SW480 (cell line): ENCODE measurements at places on chromosomes 7 and 10.

DNA sequence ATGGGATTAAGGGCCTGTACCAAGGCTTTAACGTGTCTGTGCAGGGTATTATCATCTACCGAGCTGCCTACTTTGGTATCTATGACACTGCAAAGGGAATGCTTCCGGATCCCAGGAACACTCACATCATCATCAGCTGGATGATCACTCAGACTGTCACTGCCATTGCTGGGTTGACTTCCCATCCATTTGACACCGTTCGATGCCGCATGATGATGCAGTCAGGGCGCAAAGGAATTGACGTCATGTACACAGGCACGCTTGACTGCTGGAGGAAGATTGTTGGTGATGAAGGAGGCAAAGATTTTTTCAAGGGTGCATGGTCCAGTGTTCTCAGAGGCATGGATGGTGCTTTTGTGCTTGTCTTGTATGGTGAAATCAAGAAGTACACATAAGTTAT, 18.2 kb downstream of the LSM5 start:
- DNase-seq, result no peak

- DNase-seq, result no peak
These were observed 7.8 kb upstream of the LRRC27 start for GRCh38 chr10:132324186-132324585.

GRCh38 chr10:71388171-71388570, 8.5 kb upstream of the CDH23 start:
- DNase-seq, result no peak

DNA sequence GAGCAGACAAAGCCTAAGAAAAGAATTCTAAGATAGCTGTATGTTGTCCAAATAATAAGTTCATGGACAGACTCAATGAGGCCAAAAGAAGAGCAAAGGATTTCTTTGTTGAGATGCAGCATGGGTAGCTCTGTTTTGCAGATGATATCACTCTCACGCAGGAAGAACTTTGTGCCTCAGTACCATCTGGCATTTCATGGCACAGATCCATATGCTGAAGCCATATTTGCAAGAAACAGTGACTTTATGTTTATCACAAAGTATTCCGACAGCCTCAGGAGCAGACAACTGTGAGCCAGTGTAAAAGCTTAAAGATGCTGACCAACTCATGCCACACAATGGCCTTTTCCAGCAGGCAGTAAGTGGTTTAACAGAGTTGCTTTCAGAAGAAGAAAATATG, 45.5 kb upstream of the RNF148 start:
- no peak for DNase-seq

- DNase-seq, result peak; percentile 60
These were observed 31.0 kb downstream of the MKI67 start for GRCh38 chr10:128095027-128095752.

GRCh38 chr7:24936121-24936824, 43.7 kb downstream of the OSBPL3 start:
- DNase-seq, result no peak

DNA sequence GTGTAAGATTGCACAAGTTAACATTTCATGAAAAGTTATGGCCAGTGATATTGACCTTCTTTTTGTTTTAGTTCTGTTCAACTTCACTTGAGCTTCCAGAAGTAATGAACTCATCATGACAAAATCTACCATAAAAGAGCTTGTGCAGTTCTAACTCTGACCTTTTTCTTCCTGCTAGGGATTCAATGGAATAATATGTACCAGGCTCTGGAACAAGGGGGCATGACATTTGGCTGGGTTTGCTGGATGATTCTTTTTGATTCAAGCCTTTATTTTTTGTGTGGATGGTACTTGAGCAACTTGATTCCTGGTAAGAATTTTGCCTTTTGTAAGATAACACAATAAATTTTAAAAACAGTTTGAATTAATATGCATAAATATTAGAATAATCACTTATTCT, 205.0 kb downstream of the ABCA13 start:
- no peak for DNase-seq

DNA sequence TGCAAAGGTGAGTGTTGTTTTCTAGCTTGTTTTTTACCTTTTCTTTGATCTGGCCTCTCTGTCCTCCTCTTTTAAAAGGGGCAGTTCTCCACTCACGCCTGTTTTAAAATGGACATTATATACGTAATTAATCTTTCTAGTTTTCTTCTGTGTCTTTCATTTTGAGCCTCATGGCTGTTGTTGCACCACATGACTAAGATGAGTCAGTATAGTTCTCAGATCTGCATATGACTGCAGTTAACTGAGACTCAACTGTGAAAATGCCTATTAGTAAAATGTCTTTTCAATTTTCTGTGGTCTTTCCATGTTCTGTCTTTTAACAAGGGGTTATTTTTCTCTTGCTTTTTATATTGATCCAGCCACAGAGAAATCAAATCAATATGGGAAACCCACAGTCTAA, 296.1 kb downstream of the CDK14 start:
- DNase-seq, result no peak

DNA sequence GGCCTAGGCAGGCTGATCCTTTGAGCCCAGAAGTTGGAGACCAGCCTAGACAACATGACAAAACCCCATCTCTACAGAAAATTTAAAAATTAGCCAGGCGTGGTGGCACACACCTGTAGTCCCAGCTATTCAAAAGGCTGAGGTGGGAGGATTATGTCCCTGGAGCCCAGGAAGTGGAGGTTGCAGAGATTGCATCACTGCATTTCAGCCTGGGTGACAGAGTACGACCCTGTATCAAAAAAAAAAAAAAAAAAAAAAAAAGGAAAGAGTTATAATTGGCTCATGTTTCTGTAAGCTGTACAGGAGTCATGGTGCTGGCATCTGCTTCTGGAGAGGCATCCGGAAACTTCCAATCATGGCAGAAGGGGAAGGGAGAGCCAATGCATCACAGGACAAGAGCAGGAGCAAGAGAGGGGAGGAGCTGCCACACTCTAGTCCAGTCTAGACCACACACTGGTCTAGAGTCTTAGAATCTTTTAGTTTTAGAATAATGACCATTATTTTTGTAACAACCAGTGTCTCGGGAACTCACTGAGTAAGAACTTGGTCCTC, 16.8 kb downstream of the DOCK1 start:
- DNase-seq, result no peak

- no peak for DNase-seq
These were observed 52.3 kb downstream of the CCDC3 start for GRCh38 chr10:12949248-12949647.

- DNase-seq, result no peak
These were observed 4.3 kb upstream of the GPNMB start for GRCh38 chr7:23242321-23242720.

GRCh38 chr10:71878327-71879034, 27.4 kb upstream of the PSAP start:
- no peak for DNase-seq
